Activated naive CD4-positive, alpha-beta T cell (primary cell): ENCODE measurements at places on chromosomes 7 and 10.

- DNase-seq, result no peak
Observed at GRCh38 chr10:48523820-48524758, 80.8 kb downstream of the ARHGAP22 start.

DNA sequence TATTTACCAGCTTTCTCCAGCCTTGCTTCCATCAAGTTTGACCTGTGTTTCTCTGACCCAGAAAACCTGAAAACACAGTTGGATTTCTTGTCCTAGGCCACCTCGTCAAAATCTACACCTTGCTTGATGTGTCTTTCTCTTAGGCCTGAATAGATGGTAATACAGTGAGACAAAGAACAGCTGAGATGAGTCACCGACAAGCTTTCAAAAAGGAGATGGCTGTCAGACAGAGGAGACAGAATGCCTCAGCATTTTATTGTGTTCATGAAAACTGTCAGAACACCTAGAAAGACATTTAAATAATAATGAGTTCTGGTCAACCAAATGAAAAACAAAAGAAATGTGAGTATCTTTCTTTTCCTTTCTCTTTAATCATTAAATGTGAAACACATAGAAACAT is 119.7 kb upstream of the SORCS1 start:
- DNase-seq, result no peak

DNA sequence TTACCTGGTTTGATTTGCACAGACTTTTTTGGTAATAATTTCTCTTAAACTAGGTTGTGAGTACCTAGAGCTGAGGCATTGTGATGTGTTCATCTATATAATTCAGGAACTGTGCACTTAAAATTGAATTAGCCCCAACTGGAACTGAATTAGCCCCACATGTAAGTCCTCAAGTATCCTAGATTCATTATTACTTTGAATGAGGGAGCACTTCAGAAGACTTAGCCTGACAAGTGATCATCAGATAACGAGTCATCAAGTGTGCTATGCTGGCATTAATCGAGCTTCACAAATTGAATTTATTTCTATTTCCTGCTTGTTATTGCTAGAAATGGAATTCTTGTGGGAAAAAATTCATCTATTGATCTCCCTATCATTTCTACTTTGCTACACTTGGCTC is 323.4 kb upstream of the SEMA3D start:
- no peak for DNase-seq

- no peak for DNase-seq
Observed at GRCh38 chr10:20415684-20416083, 481.4 kb downstream of the NEBL start.

DNA sequence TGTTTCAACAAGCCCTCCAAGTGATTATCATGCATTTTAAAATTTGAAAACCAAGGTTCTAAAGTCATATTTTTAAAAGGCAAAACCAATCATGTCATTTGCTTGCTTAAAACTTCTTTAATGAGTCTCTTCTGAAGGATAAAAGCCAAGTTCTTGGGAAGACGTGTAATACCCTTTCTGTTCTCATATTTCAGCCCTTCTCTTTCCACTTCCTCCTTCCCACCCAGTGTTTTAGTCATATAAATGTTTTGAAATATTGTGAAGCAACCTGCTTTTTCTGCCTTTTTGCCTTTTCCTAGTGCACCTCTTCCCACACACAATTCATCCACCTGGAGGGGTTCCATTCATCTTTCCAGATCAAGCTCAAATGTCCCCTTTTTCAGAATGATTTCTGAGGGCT is 211.1 kb upstream of the LRRTM3 start:
- DNase-seq, result no peak

- no peak for DNase-seq
Observed at GRCh38 chr7:144403102-144403501, 391 bp downstream of the NOBOX start.

GRCh38 chr10:73908853-73909539 is 1.9 kb upstream of the PLAU start:
- DNase-seq, result no peak

DNA sequence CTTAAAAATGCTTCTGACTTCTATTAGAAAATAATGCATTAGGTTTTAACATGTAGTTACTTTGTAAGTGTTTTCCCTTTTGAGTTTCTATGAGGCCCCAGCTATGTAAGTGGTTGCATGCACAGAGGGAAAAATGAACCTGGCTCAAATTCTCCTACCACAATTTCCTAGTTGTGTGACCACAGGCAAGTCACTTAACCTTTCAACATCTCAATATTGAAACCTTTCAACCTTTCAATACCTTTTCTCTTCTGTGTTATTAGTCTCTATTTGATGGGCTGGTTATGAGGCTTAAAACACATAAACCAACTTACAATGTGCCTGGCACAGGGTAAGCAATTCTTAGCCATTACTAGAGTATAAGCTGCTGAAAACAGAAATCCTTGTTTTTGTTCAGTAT is 203.0 kb downstream of the KCND2 start:
- no peak for DNase-seq

DNA sequence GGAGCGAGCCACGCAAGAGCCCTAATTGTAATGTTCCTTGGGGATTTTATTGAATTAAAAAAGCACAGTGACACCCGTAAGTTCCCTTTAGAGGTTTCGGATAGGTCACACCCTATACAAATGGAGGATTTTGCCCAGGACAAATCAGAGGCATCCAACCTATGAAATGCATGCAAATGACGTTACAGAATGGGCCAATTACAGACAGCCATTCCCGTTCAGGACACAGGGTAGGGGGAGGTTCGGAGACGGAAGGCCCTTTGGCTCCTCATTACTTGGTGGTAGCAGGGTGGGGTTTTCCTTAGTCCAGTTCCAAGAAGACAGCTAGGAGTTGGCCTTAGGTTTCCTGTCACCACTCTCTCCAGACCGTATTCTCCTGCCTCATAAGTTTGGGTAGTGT is 754.1 kb downstream of the IPMK start:
- DNase-seq, result no peak

GRCh38 chr10:85492684-85493083 is 873.9 kb downstream of the GRID1 start:
- DNase-seq, result no peak

DNA sequence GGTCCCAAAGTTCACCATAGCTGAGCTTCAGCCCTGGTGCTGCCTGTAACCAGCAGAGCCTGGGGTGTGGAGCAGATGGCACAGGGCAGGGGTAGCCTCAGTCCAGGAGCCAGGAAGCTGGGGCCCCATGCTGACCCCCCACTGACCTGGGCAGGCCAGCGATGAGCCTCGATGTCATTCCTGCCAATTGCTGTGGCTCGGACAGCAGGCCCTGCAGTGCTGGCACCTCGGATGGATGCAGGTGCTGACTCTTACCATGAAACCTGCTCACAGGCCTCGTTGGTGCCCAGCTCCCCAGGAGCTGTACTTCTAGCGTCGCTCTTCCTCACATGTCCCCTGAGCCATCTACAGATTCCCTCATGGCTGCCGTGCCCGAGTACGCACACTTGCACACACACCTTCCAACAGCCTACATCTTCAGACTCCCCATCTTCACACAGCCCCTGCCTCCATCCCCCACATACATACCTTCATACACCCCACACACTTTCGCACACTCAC is 46.8 kb upstream of the PCBD1 start:
- no peak for DNase-seq

GRCh38 chr7:368651-369475 is 78.9 kb downstream of the FOXL3 start:
- no peak for DNase-seq

DNA sequence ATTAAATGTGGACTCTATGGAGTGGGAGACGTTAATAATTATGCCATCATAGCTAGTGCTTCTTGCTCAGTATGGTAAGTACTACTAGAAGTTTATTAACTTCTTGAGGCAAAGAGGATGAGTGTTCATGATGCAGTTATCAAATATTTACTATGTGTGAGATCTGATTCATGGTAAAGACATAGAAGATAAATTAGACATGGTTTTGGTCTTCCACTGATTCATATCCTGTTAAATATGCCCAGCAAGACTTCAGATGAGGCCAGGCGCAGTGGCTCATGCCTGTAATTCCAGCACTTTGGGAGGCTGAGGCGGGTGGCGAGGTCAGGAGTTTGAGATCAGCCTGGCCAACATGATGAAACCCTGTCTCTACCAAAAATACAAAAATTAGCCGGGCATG is 547.1 kb upstream of the ANKRD30A start:
- no peak for DNase-seq

GRCh38 chr10:97138174-97138573 is 47.6 kb downstream of the SLIT1 start:
- DNase-seq, result no peak

DNA sequence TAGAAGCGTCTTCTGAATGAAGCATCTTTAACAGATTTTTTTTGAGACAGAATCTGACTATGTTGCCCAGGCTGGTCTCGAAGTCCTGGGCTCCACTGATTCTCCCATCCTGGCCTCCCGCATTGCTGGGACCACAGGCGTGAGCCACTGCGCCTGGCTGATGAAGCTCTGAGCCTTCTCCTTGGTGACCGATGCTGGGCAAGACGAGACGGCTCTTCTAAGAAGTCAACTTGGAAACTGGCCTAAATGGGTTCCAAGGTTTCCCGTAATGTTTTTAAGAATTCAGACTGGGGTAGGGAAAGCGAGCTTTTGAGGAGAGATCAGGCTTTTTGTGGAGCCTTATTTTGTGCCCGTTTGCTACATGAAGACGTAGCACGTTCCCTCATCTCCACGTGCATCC is 224.5 kb downstream of the ZMYND11 start:
- DNase-seq, result no peak

DNA sequence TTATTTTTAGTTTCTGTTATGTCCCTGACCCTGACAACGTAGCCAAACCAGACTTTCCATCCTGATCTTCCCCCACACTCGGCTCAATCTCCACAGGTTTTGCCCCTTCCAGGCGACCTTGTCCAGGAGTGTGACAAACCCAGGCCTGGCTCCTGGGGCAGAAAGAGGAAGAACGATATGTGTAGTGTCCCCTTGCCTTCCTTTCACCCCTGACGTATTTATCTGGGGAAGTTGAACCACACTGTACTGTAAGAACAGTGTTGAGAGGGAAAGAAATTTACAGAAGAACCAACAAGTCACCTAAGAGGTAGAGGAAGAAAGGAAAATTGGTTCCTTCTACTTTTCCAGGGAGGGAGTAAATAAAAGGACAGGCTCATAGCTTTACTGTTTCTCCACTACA is 158.0 kb downstream of the VTI1A start:
- no peak for DNase-seq

- no peak for DNase-seq
Observed at GRCh38 chr7:158494643-158495042, 93.0 kb downstream of the PTPRN2 start.

GRCh38 chr10:22338931-22339330 is 6.4 kb upstream of the SPAG6 start:
- no peak for DNase-seq

DNA sequence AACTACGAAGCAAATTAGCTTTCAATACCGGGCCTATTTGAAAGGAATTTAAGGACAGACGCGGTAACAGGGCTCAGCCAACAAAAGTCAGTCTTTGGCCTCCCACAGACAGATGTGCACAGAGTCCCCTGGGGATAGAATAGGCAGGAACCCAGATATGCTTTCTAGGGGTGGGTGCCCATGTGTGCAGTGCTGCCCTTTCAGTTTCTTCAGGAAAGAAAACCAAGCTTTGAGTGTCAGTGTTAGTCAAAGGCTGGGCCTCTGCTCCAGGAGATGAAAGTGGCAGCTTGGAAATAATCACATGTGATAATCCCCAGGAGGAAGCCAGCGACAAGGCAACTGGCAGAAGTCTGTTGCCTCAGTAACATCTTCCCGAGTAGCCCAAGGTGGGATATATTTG is 43.8 kb upstream of the CSTF2T start:
- no peak for DNase-seq

DNA sequence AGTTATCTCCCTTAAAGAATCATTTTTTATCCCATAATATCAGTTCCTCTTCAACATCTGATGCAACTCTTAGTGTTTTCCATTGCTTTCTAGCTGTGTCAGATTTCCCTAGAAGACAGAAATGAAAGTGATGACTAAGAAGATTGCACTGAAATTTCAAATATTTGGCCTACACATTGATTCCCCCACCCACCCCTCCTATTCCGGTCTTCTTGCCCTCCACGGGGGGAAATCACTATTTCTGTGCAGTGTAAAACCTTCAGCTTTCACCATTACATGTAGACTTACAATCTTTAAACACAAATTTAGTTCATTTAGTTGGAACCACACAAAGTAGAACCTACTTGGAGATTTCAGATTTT is 63.7 kb upstream of the IL6 start:
- no peak for DNase-seq

GRCh38 chr7:142471820-142472219 is 214.0 kb upstream of the PRSS58 start:
- no peak for DNase-seq
